Cerebellum (tissue), 4 donors: ENCODE measurements at places on chromosomes 2 and 18.

GRCh38 chr2:136286423-136286822 is 168.5 kb upstream of the CXCR4 start:
- no peak for DNase-seq

GRCh38 chr2:46325182-46325928 is 28.1 kb downstream of the EPAS1 start:
- no peak for DNase-seq

GRCh38 chr2:111936881-111937280 is 38.5 kb downstream of the MERTK start:
- no peak for DNase-seq

DNA sequence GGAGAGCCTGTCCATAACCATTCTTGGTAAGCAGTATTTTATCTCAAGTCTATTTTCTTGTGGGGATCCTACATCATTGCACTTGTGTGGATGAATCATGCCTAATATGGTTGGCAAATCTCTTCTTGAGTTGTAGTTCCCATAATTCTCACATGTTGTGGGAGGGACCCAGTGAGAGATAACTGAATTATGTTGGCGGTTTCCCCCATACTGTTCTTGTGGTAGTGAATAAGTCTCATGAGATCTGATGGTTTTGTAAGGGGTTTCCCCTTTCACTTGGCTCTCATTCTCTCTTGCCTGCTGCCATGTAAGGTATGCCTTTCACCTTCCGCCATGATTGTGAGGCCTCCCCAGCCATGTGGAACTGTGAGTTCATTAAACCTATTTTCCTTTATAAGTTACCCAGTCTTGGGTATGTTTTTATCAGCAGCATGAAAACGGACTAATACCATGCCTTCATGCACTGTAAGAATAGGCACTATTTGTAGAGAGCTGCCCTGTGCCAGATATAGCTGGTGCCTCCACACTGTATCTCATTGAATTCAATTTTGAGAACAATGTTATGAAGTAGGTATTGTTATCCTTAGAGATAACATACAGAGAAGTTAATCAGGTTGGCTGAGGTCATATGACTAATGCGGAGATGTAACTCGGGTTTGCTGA is 148.3 kb downstream of the PLCL1 start:
- DNase-seq, result no peak

- peak; percentile 38 for DNase-seq
Measured at GRCh38 chr2:71575966-71576365, 122.6 kb downstream of the DYSF start.

- DNase-seq, result no peak
Measured at GRCh38 chr2:42880738-42881690, 88.6 kb upstream of the HAAO start.

GRCh38 chr2:180046776-180047175 is 39.7 kb upstream of the CWC22 start:
- DNase-seq, result no peak

DNA sequence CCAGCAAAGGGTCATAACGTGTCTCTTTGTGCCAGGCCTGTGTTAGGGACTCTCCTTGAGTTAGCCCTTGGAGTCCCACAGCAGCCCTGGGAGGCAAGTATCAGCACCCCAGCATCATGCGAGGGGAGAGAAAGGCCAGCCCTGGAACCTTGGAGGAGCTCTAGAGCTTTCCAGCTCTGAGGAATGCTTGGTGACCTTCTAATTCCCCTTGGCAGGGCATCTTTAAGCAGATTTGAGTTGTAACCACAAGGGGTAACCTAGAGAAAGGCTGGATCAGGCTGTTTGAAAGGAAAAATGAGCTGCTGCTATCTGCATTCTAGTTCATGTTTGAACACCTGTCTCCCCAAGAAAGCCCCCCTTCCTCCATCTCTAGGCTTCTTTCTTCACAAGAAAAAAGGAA is 23.8 kb upstream of the ODC1 start:
- DNase-seq, result no peak

- no peak for DNase-seq
Measured at GRCh38 chr18:79604205-79604912, 75.2 kb upstream of the CTDP1 start.

GRCh38 chr2:112033600-112033999 is 21.5 kb upstream of the TMEM87B start:
- no peak for DNase-seq

DNA sequence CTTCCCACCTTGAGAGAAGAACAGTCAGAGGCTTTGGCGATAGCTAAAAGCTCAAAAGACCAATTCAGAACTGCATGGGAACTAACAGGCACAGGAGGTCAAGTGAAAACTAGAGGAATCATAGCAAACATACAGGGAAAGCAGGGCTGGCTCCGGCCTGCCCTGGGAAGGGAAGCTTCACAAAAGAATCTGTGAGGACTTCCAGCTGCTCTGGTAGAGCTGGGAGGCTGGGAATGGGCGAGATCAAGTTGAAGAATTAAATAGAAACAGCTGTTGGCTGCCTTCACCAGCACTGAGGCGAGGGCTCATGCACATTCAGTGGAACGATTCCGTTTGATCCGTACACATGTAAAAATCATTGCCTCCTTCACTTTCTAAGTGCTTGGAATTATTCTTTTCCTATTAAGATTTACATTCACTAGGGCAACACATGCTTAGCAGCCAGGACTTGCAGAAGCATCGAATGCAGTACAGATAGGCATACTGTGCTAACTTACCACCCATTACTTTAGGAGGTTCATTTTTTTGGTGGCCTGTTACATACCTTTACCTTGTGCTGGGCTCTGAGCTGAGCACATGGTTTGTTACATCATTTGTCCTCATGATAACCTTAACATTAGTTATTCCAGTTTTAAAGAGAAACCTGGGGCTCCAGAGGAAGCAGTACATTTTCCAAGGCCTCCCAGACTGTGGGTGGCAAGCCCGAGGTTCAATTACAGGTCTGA is 125.4 kb upstream of the RNF152 start:
- DNase-seq, result no peak

GRCh38 chr2:230589025-230589424 is 123.6 kb upstream of the CAB39 start:
- DNase-seq, result no peak

DNA sequence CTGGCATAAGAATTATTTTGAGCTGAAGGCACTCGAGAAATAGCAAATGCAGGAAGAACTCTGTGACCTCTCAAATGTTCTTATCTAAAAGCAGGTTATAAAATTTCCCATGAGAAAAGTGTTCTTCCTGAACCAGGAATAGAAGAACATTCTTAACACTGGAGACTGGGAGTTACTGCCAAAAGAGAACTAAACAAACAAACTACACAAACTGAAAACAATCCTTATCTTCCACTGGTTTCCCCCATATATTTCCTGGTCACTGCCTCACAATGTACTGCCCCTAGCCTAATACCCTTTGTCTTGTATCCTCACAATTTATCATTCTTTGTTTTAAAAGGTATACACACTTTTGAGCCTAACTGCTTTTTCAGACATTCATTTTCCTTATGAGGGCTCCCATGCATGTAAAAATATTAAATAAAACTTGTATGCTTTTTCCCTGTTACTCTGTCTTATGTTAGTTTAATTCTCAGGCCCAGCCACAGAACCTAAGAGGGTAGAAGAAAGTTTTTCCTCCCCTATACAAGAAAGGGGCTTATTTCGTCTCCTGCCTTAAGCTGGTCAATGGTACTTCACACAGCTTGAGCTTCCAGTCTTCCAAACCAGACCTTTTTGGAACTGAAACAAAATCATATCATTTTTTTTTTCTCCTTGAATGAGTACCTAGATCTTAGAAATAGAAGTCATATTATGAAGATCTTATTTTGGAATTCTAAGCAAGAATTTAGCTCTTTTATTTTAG is 110.6 kb downstream of the MSTN start:
- DNase-seq, result no peak

GRCh38 chr2:240567872-240568677 is at the start of gene RNPEPL1:
Gene RNPEPL1, plus strand, starts transcription at chr2:240568484. Its CDS starts 103 bp downstream, at chr2:240568587.
- peak; percentile 64 for DNase-seq

- DNase-seq, result no peak
Measured at GRCh38 chr2:57701391-57701791, 345.2 kb upstream of the VRK2 start.

- DNase-seq, result peak; percentile 8
Measured at GRCh38 chr2:197090742-197091367, 164.3 kb upstream of the PGAP1 start.

GRCh38 chr2:108268001-108268400 is 20.7 kb upstream of the SULT1C2 start:
- no peak for DNase-seq

DNA sequence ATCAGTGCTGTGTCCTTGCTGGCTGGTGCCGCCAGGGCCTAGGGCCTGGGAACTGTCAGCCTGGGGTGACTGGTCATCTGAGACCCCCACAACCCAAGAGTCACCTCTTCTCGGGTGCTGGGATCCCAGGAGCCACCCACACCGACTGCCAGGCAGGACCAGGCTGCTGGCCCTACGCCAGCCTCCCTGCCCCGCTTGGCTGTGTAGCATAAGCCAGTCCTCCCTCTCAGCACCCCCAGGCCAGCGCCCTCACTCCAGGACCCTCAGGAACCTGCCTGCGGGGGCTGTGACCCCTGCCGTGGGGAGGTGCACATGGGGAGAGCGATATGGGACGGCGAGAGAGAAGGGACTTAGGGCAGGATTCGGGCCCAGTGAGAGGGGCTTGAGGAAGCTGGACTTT is 9.5 kb downstream of the ARHGEF4 start:
- no peak for DNase-seq

DNA sequence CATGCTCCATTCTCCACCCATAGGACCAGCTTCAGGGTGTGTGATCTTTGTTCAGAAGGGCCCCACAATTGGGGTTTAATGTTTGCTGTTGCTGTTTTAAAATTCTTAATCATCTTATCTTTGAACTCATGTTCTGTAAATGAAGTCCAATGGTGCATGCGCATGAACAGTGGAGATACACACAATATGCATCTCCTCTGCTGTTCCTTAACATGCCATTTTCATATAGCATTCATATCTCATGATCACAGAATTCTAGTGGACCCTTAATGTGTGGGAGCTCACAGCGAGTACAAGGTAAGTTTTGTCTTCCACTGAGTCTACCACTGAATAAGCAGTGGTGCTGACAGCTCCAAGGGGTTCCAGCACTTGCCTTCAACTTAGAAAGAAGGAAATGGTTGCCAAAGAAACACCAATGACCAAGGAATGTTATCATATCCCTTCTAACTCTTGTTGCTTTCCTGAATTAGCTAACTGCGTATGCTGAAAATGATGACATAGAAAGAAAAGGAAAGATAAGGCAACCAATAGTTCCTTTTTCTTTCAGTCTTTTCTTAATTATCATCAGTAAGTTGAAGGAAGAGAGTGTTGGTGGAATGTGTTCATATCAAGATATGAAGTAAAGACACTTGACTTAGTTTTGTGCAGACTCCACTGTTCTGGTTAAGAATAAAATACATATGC is 258.9 kb upstream of the FBXO11 start:
- DNase-seq, result no peak

GRCh38 chr2:120567128-120567527 is 168.5 kb upstream of the GLI2 start:
- DNase-seq, result no peak

DNA sequence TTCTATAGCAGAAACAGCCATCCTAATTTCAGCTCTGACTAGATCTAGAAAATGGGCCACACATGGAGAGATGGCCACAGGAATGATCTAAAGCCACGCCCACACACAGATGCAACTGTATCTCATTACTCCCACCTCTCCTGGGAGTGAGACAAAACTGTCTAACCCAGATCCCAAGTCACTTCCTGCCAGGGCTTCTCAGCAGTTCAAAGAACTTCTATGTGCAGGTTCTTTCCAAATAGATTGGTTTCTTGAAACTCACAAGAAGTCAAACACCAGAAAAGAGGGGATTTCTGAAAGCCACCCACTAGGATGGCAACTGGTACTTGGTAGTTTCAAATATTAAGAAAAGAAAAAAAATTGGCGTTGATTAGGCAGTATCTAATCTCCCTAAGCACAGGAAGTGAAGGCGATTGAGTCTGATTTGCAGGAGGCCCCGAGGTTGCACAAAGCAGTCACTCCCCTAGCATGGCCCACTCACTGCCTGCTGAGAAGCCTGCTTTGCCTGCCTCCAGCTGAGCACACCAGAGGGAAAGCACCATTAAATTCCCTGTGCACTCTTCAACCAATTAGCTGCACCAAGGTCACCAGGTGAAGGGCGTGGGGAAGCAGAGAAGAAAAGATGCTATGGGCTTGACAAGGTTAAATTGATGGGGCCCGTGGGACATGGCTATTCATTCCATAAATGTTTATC is 51.1 kb downstream of the PAPOLG start:
- DNase-seq, result no peak

GRCh38 chr2:128642821-128643220 is 324.2 kb upstream of the HS6ST1 start:
- DNase-seq, result no peak

DNA sequence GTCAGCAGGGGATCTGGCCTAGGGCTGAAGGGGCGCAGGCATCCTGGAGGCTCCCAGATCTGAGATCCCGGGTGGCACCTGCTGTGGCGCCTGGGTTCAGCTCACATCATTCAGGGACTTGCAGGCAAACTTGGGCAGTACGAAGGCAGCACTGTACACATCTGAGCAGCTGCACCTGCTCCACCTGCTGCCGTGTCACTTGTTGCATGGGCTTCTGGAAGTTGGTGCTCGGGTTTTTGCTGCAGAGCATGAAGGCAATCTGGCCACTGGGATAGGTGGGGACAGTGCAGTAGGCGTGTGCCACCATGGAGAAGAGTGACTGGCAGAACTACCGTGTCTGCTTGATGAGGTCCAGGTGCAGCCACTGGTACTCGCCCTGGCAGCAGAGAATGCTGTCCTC is 48.6 kb downstream of the UGGT1 start:
- DNase-seq, result no peak

DNA sequence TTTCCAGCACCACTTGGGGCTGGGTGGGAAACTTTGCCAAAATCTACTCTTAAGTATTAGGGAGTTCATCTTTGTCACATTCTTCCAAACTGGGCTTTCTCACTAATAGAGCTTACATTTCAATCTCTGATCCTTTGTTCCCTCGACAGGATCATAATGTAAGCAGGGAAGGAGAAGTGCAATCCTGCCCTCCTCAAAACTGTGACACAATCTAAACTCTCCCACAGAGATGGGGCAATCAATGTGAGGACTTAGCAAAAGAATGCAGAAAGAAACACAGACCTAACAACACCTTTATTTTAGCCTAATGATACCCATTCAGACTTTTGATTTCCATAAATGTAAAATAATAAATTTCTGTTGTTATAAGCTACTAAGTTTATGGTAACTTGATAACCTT is 40.8 kb downstream of the DSEL start:
- no peak for DNase-seq
